ENCODE measurements at places on chromosomes 4 and X.

DNA sequence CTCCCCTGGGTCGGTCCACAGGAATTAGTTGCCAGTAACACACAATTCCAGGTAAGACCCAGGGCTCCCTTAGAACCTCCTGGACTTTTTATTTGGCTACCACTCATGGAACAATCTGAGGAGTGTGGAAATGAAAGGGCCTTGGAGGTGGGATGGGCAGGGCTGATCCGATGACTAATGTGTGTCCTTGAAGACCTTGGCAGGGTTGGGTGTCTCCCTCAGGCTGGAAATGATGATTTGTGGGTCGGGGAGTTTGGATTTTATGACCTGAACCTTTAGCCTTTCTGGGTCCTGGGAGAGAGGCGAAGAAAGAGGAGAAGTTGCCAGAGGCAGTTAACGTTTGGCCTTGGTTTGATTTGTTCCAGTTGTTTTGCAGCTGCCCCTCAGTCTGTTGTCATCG is 425.0 kb downstream of the MID1IP1 start:
- no peak for DNase-seq

DNA sequence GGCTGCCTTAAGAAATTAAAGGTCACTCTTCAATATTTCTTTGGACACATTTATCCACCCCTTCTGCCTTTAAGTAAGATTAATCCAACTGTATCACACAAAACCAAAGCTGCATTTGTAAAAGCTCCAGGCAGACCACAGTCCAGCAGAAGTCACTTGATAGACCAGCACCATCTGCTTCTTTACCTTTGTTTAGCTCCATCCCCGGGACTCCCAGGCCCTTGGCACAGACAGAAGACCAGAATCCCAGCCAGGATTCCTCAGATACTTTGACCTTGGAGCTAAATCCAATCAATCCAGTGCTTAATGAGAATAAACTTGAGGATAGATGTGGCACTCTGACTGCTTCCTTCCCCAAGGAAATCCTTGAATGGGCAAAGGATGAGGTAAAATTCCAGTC is 333.1 kb upstream of the RASGEF1B start:
- DNase-seq, result no peak

GRCh38 chrX:129653971-129654651 is 645 bp downstream of the APLN start:
- DNase-seq, result no peak

GRCh38 chrX:153517946-153518834 is 748 bp downstream of the ATP2B3 start:
- no peak for DNase-seq

DNA sequence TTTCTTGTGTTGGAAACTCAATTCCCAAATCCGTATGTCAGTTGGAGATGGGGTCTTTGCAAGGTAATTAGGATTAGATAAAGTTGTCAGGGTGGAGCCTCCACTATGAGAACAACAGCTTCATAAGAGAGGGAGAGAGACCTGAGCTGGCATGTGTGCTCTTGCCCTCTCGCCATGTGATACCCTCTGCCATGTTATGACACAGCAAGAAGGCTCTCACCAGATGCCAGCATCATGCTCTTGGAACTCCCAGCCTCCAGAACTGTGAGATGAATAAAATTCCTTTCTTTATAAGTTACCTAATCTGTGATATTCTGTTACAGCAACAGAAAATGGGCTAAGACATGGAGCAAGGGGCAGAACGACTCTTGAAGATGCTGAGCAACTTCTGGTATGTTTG is 201.9 kb upstream of the BOD1L1 start:
- DNase-seq, result no peak

GRCh38 chr4:71713611-71714203 is 70.2 kb downstream of the GC start:
- DNase-seq, result no peak

- DNase-seq, result no peak
Observed at GRCh38 chrX:38935561-38935960, 134.3 kb downstream of the MID1IP1 start.

DNA sequence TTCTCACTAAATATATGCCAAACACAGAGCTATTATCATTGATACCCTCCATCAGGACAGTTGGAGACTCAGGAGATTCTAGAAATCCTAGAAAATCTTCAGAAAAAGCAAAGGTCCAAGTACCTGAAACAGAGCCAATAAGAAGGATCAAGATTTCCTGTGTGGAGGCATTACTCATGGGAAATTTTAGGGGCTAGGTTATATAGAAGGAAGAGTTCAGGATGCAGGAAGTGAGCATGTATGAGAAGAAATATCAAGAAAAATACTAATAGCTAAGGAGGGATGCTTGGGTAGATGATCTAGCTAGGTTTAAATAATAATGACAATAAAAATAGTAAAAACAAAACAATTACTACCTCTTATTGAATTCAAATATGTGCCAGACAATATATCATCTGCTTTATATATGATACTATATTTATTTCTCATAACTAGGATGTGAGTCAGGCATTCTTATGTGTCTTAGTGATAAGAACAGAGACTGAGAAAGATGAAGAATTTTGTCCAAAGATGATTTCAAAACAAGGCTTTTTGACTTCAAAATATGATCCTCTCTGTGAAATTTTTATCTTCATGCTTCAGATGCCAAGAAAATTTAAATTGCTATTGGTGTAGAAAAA is 66.4 kb upstream of the HHIP start:
- no peak for DNase-seq

DNA sequence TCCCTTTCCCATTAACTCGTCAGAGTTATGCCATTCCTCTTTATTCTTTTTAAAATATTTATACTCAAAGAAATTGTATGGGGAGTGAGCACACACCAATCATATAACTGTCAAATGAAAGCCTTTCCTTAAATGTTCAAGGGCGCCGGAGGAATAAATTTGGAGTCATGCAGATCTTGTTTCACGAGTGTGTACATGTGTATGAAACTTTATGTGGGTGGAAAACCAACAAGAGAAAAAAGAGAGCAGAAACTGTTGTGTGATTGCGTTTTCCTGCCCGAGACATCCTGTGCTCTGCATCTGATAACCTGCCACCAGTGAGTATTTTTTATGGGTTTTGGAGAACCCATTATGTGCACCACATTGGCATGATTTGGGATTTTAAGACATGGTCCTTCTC is 88.3 kb downstream of the FHDC1 start:
- DNase-seq, result no peak

DNA sequence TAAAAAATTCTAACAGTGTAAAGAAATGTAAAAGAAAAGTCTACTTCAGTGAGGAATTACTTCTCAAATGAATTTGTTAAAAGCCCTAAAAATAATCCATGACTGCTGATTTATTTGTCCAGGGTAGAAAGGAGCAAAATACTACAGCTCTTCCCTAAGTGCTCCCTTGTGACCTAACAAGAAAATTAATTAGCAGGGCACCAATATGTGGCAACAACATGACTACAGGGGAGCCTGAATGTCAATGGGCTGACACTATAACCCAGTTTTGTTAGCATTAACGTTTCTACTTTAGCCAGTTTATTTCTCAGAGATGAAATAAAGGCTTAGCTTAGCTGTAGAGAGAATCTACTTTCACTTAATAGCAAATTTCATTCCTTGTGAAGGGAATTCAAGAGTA is 918.9 kb upstream of the EPHA5 start:
- DNase-seq, result no peak

GRCh38 chr4:40840985-40841571 is 91.3 kb downstream of the NSUN7 start:
- DNase-seq, result peak; percentile 53

DNA sequence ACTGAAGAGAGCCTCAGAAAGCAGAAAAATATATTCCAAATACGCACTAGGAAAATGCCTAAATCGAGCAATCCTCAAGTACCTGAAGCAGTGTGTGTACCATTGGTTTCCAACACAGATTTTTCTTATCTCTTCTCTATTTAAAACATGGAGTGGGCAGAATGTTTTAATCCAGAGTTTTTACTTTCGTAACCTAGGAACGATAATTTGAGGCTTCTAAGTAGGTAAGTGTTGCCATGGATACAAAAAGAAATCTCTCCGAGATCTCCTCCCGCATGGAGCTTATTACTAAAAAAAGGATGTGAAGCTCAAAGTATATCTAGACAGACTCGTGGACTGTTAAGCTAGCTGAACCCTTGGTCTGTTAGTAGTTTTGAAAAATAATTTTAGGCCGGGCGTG is 23.0 kb upstream of the OTUD4 start:
- no peak for DNase-seq

GRCh38 chrX:20418379-20419150 is 151.9 kb upstream of the RPS6KA3 start:
- no peak for DNase-seq

- no peak for DNase-seq
Observed at GRCh38 chr4:41526628-41527027, 11.3 kb upstream of the LIMCH1 start.

- DNase-seq, result no peak
Observed at GRCh38 chrX:138986235-138986634, 274.7 kb upstream of the FGF13 start.

DNA sequence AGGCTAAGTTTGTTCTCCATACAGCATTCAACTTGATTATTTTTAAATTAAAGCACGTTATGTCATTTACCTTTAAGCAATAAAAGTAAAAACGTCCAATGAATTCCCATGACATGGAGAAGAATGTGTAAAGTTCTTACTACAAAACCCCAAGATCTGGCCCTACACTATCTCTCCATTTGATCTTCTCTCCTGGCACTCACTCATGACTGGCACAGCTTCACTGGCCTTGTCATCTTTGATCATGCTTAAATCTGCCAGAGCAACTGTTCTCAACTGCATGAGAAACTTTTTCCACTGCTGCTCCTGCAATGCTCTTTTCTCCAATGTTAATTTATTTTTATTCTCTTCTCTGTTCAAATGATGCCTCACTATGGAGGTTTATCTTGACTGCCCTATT is 1109.0 kb upstream of the IGFBP7 start:
- DNase-seq, result no peak

GRCh38 chrX:140766024-140766611 is 56.6 kb downstream of the LINC00632 start:
- no peak for DNase-seq

DNA sequence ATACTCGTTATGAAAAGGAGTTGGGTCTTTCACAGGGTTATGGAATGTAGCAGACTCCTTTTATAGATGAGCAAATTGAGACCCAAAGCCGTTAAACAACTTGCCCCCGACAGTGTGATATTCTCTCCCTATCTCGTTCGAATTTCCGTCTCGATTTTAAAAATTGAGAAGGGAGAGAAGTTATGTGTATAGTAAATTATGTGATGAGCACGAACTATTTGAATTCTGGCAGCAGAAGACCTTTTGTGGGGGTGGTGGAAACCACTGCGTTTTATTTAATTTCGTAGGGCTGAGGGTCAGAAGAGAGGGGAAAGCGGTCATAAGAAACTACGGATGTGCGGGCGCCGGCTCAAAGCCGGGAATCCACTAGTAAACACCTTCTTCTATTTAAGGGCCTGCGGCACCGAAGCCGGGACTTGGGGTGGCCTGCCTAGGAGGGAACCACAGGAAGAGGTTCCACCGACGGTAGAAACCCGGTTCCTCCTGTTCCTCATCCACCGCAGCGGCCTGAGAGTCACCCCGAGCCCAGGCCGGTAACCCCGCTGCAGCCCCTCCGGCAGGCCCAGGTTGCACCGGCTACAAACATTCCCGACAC is 1.5 kb upstream of the DDX3X start:
- no peak for DNase-seq

GRCh38 chr4:68748181-68748991 is 67.4 kb upstream of the UGT2B10 start:
- no peak for DNase-seq

GRCh38 chr4:19241895-19242294 is 1009.8 kb upstream of the SLIT2 start:
- DNase-seq, result no peak

DNA sequence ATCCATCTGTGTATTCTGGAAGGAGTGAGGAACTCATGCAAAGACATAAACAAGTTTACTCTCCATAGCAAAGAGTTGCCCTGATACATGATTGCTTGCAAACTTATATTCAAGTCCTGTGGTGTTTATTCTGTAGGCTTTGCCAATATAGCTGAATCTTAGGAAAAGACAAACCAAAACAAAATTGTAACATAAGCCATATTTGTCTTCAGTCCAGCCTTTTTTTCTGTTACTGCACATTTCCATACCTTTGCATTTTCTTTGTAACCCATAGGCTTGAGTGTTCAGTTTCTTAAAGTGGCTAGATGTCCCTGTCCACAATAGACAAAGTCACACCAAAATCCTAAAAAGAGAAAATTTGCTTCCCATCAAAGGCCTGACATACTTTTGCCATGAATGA is 120.4 kb downstream of the PPARGC1A start:
- DNase-seq, result no peak

DNA sequence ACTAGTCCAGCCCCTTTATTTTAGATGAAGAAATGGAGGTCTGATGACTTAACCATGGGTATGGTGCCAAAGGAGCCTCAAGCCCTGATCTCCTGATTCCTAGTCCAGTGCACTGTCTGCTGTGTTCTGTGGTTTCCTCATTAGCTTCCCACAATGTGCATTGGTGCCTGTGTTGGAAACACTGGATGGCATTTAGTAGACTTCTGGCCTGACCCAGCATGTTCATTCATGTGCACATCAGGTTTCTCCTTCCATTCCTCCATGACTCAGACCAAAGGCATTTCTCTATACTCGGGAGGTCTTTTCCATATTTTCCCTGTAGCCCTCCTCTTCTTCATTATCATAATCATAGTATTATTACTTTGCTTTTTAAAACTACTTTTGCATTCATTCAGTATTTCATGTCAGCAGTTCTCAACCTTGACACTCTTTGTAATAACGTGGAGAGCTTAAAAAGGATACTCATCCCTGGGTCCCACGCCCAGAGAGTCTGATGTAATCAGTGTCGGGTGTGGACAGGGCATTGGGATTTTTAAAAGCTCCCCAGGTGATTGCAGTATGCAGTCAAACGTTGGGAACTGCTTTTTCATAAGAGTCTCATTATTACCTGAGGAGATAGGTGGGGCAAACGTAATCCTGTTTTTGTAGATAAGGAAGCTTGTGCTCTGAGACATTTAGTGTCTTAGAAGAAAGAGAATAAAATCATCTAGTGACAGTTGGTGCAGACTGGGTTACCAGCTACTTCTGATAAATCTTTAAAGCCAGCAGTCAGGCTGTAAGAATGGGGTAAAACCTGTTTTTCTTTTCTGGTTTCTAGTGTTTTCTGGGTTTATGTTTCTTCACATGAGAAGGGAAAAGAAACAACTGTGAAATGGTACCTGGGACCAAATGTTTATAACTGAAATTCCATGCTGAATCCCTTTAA is 40.9 kb upstream of the XK start:
- DNase-seq, result no peak

DNA sequence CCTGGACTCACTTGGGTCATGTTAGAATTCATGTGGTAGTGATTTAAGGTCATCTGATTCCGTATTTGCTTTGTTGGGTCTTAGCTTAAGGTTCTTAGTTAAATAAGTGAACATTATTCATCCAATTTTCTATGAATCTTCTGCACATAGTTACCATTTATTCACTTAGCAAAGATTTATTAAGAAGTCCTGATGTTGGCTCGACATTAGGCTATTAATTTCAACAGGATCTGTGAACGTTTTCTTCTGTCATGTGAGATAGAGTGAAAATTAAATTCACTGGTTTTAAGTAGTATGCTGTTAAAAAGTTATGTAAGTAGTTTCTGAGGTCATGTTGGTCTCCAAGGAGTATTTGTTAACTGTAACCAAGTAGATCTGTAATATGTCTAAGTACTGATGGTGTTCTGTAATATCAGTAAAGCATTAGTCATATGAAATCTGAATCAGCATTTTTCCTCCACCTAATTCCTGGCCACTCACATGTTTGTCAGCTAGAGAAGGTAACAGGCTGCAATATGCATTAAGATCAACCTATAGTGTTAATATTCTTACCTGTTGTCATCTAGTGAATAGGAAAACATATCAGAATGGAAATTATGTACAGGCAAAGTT is 155.6 kb downstream of the PCDH7 start:
- DNase-seq, result no peak

- DNase-seq, result peak; percentile 56
Observed at GRCh38 chr4:113682730-113683537, 78.6 kb downstream of the CAMK2D start.

Measured in stimulated activated CD4-positive, alpha-beta T cell treated with anti-CD3 and anti-CD28 coated beads, TNF-alpha, amount 100 ng/mL, for 4 hours (primary cell).